ENCODE measurements at places on chromosomes 11 and 22.

DNA sequence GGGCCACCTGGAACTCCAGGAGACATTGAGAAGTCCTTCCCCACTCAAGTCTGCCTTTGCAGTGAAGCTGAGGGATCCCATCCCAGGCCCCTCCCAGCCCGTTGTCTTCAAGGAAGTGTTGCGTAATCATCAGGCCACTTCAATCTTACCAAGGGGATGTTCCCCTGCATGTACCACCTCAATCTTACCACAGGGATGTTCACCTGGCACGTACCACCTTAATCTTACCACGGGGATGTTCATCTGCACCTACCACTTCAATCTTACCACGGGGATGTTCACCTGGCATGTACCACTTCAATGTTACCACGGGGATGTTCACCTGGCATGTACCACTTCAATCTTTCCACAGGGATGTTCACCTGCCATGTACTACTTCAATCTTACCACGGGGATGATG, 108.0 kb upstream of the SYN3 start:
- no peak for DNase-seq

DNA sequence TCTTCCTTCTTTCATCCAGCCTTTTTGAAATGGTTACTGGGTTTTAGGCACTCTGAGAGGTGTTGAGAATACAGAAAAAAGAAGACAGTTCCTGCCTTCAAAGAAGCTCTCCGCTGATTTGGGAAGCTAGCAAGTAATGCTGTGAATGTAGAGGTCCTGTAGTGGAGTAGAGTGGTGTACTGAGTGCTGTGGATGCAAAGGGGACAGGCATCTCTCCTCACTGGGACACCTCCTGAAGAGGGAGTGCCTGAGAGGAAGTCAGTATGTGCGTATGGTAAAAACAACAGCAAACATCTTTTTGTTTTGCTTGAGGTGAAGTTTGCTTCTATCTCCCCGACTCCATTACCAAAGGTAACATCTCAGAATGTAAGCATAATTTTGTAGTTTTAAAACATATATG, 77.5 kb downstream of the EXT2 start:
- no peak for DNase-seq

GRCh38 chr11:117498791-117499190, 171.1 kb downstream of the CEP164 start:
- DNase-seq: peak; percentile 24

- DNase-seq: no peak
Measured at GRCh38 chr22:19341500-19341899, 50.0 kb upstream of the CLTCL1 start.

GRCh38 chr11:32435942-32436750, 807 bp upstream of the WT1 start:
- DNase-seq: no peak

DNA sequence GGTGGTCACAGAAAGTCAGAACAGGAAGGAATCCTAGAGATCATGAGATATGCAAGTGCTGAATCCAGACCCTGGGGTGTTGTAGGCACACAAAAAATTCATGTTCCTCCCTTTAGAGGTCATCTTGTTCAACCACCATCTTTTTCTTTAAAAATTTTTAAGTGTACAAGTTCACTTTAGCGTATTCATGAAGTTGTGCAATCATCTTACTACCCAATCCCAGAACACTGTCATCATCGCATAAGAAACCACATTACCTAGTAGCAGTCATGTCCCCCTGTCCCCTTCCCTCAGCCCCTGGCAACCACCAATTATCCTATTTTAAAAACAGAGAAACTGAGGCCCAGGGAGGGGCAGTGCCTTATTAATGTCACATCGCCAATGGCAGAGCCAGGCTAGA, 20.3 kb upstream of the WNT11 start:
- DNase-seq: no peak

DNA sequence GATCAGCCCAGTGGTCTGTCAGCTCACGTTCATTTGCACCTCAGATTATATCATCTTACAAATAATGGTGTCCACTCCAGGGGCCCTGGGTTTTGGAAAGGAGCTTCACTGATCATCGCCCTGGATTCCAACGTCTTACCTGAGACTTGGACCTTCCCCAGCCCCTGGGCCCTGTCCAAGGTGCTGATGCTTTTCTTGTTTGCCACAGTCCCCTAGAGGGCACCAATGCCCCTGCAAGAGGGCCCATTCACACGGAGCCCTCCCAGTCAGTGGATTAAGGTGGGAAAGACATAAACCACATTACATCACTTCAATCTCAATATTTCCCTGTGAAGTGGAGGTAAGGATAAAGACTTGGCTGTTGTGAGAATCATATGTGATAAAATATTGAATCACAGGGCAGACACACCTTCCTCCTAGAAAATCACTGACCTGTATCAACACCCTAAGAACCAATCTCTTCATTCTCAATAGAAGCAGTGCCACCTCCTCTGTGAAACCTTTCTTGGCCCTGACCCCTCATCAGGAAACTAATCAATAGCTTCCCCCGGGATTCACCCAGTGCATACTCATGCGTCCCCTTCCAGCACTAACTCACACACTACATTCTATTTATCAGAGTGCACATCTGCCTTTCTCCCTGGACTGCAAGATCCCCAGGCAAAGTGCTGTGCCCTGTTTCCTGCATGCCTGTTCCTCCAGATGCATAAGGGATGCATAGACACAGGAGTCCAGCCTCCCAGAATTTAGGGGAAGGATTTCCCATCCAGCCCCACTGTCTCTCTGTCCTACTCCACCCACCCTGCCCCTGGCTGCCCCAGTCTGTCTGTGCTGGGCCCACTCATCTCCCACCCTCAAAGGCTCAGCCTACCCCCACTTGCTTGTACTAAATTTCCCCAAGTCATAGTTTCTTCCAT, 167.0 kb downstream of the BUD13 start:
- no peak for DNase-seq

DNA sequence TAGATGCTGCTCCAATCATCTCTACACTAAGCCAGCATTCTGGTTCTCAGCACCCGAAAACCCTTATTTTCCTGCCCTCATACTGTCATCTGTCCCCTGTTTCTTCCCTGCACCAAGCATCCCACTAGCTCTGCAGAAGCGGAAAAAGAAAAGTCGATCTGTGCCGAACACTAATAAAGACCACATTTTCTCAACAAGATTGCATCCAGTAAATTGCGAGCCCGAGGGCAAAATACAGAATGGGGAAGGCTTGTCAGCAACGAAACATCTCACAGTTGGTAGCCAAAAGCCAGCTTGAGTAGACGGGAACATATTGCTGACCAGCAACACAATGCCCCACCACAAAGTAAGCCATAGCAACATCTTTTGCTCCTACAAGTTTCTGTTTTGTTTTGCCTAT, 227.4 kb downstream of the CADM1 start:
- no peak for DNase-seq

- no peak for DNase-seq
Measured at GRCh38 chr11:2883979-2884815, 1.4 kb downstream of the CDKN1C start.

DNA sequence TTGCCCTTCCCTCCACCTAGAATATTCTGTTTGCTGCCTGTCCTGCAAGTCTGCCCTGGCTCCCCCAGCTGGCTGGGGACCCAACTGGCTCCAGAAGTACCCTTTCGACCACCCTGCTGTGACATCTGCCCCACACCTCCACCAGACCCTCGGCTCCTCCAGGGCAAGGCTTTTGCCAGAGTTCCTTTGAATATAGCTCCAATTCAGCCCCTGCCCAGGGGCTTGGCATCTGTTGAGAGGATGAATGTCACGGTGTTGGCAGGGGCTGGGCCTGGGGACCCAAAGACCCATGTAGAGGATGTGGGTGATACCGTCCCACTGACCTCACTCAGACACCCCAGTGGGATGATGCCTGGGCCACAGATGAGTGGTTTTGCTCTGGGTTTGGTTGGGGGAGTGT, 4.0 kb downstream of the NLRP6 start:
- DNase-seq: no peak

DNA sequence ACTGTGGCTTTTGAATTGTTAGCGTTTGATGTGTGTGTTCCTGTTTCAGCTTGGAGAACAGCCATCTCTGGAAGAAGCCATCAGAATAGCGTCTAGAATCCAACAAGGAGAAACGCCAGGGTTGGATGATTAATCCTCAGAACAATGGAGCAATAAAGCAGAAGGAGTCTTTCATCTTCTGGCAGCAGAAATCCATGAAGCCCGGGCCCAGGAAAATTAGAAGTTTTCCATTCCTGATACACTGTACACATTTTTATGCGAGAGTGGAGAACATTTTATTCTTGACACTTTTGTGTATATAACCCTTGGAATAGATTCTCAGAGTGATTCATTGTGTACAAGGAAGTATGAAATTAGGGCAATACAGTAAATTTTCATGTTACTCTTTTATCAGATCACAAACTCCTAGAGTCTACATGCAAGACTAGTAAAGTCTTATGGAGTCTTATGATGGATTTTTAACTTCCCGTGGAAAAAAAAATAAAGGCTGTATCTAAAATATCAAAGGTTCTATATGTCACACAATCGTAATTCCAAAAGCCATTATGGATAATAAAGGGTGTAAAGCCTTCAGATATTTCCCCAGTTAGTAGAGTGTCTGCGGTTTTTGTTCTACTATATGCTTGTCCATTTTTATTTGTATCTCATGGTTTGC, 45.9 kb upstream of the WEE1 start:
- no peak for DNase-seq

DNA sequence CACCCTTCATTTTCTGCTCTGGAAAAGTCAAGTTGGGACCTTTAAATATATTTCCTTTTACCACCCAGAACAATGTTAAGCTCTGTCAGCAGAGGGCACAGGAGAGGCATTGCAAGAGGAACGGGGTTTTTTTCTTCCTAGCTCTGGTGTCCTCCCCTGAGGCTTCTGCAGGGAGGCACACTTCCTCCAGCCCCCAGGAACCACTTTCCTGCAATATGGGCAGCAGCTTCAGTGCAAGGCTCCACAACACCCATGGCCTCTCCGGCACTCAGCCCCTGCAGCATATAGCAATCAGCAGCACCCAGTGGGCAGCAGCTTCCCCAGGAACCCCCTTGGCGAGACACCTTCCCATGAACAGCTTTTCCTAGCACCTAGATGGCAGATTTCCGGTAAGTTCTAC, 101.4 kb downstream of the SYT9 start:
- no peak for DNase-seq

- DNase-seq: no peak
Measured at GRCh38 chr22:40485813-40486667, 115.6 kb downstream of the SGSM3 start.

GRCh38 chr11:12981676-12982522, 27.2 kb upstream of the RASSF10 start:
- DNase-seq: no peak

DNA sequence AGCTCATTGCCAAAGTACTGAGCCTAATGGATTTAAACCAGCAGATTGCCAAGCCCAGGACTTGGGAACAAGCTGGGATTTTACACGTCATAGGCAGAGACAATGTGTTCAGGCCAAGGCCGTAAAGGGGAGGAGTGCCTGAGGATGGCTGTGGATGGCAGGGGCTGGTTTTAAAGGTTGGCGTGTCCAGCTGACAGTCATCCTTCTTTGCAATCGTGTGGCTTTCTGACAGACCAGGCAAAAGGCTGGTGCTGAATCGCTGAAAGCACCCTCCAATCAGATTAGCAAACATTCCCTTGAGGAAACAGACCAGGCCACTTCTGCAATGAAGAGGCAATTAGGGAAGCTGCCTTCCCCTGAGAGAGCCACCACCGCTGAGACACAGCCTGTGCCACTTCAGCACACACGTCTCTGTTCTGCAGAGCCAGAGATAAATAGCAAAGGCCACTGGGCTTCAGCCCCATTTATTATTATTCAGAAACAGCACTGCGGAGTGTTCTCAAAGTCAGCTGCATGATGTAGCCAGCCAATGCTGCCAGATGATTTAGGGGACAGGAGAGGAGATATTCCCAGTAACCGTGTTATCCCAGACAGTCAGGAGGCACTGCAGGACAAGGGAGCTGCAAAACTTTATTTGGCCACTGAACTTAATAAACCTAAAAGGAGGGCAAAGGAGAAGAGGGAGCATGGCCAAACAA, 54.2 kb upstream of the CSNK2A3 start:
- DNase-seq: peak; percentile 88

- DNase-seq: no peak
Measured at GRCh38 chr22:32389685-32390084, 22.4 kb downstream of the RTCB start.

- no peak for DNase-seq
Measured at GRCh38 chr11:65316227-65317024, 1.8 kb downstream of the CDC42EP2 start.

- DNase-seq: no peak
Measured at GRCh38 chr11:64366751-64367150, 7.8 kb downstream of the RPS6KA4 start.

GRCh38 chr22:26828311-26828710, 170.9 kb downstream of the MIAT start:
- no peak for DNase-seq

GRCh38 chr11:94125407-94126115, 3.1 kb upstream of the PANX1 start:
- DNase-seq: no peak

GRCh38 chr11:6481924-6482275, 599 bp downstream of the TIMM10B start:
- no peak for DNase-seq

- no peak for DNase-seq
Measured at GRCh38 chr11:64967375-64967774, 4.5 kb downstream of the MAJIN start.

DNA sequence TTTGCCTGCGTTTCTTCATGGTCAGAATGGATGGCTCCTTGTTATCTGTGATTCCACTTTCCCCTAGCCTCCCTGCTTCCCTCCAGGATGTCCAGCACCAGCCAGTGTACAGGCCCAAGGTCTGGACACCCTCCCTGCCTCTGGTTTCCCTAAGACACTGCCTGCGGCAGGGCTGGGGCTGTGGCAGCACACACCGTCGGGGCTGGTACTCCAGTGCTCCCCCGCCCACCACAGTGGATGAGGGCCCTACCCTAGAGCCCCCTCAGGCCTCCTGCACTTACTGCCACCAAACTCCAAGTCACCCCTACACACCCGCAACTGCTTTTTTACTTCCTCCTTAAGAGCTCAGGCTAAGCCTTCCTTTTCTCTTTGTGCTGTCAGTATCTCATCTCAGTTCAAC, 28.9 kb downstream of the ZNF214 start:
- no peak for DNase-seq

- no peak for DNase-seq
Measured at GRCh38 chr22:39299829-39300178, 19.6 kb downstream of the RPL3 start.

DNA sequence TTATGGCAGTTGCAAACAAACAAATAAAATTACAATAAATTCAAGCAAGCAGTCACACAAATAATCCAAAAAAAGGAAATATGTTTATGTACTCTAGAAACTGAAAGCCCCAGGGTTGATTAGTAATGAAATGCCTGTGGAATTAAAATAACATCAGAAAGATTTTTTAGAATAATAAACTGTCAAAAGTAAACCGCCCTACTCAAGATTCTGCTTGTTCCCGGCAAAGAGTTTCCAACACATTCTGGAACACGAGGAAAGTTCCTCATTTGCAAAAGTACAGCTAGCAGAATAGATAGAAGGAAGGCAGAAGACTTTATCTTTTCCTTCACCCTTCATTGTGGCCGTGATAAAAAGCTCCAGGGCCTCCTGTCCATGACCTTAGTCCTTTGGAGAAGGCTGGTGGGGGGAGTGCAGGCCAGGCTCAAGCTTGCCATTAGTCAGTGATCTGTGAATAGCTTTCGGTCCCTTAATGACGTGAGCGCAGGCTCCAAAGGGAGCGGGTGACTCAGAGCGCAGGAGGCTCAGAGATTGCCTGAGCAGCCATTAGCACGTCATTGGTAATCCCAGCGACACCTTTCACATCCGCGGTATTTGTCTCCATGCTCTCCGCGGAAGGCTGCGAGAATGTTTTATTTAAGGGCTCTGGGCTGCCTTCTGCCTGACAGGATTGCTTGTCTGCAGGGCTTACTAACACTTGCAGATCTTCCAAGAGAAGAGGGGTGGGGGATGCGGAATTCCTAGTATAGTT, 458.3 kb downstream of the METTL15 start:
- no peak for DNase-seq
